Dermis microvascular lymphatic vessel endothelial cell (primary cell): ENCODE measurements at places on chromosomes 1 and 21.

- no peak for DNase-seq
Measured at GRCh38 chr1:30512914-30513265, 210.5 kb downstream of the MATN1 start.

GRCh38 chr21:41956926-41957729 lies 3.3 kb upstream of the C2CD2 start:
- no peak for DNase-seq

- no peak for DNase-seq
Measured at GRCh38 chr1:116286541-116286971, 86.5 kb upstream of the ATP1A1 start.

GRCh38 chr1:91827459-91828321 lies 58.3 kb downstream of the TGFBR3 start:
- no peak for DNase-seq

DNA sequence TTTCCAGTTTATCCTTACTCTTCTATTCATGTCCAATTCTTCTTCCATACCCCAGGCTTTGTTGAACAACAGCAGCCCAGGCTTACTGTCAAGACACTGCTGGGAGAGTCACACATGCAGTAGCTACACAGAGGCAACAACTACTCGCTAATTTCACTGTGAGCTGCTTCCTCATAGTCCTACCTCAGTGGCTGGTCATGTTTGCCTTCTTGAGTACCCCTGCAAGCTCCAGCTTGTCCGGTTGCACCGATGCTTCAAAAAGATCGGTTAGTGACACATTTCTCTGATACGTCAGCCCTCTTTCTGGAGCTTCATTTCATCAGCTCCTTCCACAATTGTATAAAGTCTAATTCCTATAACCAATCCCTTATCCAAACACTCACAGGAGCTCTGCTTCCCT lies 246.7 kb upstream of the NFIA start:
- DNase-seq, result no peak

DNA sequence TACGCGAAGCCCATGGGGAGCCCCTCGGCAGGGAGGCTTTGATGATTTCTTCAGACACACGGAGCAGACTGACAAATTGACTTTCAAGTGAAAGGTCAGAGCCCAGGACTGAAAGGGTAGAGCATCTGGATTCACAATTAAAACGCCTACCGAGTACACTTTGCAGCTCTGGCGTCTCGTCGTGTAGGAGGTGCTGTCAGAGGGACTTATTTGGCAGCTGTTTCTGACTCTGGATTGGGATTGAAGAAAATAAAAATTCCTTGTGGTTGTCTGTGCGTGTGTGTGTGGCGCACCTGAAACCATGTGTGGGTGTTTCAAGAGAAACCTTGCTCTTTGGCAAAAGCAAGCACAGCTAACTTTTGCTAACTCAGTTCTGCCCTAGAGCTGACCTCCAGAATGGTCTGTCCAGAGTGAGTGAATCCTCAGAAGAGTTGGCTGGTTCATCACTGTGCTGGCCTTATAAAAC lies 348.7 kb downstream of the HLX start:
- DNase-seq, result no peak

GRCh38 chr21:15264084-15264665 lies 199.4 kb upstream of the NRIP1 start:
- DNase-seq, result no peak

DNA sequence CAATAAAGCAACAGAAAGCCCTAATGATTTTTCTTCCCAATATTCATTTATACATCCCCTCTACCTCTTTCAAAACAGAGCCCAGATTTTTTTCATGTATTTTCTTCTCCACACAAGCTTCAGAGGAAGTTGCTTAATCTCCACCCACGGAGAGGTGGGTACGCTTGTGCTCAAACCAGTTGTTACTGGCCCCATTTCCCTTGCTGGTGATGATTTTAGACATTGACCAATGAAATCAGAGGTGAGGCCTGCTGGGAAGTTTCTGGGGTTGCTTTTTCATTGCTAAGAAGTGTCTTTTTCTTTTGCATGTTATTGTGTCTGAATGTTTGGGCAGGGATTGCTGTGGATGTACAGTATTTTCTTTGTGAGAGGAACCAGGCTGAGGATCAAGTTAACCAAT lies 448.1 kb upstream of the B3GALT2 start:
- DNase-seq, result no peak

- DNase-seq, result no peak
Measured at GRCh38 chr1:78351551-78352216, 139.1 kb upstream of the PTGFR start.

GRCh38 chr1:244552336-244552735 lies 91.3 kb downstream of the CATSPERE start:
- no peak for DNase-seq

DNA sequence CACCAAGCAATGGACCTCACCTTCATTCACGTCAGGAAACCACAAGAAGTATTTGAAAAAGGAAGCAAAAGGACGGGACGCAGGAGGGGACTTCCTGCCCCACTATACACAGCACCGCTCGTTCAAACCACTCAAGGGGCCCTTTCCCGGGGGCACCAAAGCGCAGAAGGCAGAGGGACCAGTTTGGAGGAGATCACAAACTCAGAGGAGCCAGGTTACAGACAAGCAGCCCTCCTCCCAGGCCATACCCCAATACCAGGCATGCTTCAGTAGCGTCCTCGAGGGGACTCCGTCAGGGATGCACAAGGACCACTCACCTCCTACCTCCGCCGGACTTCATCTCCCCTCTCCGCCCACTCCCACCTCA lies 685 bp downstream of the CRTC2 start:
- no peak for DNase-seq

- DNase-seq, result no peak
Measured at GRCh38 chr21:45993210-45994085, 11.9 kb downstream of the COL6A1 start.

DNA sequence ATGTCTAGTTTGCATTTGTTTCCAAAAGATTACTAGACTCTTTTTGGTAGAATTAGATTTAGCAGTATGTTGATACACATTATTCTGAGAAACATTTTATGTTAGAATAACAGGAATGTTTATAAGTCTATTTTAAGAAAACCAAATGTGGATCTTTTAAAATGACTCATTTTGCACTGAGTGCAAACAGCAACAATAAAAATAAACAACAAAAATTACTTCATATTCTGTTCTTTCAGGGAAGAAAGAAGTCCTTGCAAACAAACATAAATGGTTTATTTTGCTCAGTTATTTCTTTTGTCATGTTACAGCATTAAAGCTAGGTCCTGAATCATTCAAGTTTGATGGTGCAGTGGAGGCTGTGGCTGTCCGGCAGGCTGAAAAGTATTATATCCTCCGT lies 106.8 kb upstream of the TENT5C start:
- DNase-seq, result no peak

DNA sequence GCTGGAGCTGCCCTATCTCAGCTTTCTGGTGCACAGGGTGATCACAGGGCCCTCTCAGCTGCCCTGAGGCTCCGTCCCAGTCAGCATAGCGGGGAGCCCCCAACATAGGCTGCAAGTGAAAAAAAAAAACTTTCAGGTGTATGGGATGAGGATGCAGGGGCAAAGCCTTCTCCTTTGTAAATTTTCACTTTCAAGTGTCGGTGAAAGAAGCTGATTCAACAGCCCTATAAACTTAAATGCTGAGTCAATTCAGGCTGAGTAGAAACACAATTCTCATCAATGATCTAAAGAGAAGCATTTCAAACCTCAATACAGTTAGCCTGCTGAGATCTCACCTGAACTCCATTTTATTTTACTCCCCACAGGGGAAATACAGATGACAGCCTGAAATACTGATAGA lies 171.2 kb downstream of the SEC16B start:
- DNase-seq, result no peak

DNA sequence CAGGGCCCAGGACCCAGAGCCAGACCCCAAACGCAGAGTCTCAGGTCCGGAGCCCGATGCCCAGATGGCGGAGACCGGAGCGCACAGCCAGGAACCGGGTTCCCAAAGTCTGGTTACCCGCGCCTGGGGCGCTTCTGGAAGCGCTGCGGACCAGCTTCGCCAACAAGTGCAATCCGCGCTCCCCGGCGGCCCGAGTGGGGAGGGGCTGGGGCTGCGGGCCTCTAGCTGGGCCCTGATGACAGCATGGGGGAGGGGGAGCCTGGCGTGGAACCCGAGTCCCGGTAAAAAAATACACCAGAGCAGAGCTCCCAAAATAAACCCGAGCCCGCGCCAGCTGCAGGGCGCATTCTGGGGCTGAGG lies 494 bp downstream of the NT5C1A start:
- no peak for DNase-seq

GRCh38 chr1:32341186-32341757 lies 5.2 kb upstream of the MARCKSL1 start:
- DNase-seq, result no peak

DNA sequence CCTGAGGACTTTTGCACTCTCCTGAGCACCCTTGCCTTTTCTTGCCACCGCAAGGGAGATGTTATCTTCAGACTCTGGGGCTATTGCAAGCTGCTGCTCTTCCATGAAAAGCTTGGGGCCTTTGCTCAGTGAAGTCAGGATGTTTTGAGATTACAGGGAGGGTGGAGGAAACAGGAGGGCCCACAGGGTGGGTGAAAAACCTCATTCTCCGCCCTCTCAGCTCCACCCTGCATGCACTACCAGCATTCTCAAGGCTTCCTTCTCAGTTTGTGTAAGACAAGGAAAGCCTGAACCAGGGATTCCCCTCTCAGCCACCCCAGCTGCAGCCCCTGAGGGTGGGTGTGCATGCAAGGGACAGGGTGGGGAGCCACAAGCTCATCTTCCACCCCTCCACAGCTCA lies 25.8 kb upstream of the ZNF648 start:
- DNase-seq, result no peak

GRCh38 chr1:17837233-17838030 lies 82.3 kb downstream of the ACTL8 start:
- DNase-seq, result no peak

GRCh38 chr1:186948535-186948934 lies 119.8 kb downstream of the PLA2G4A start:
- peak; percentile 52 for DNase-seq

GRCh38 chr1:197124376-197124775 lies 22.1 kb downstream of the ASPM start:
- no peak for DNase-seq

GRCh38 chr1:153350321-153350957 lies 1.8 kb upstream of the PGLYRP4 start:
- no peak for DNase-seq

GRCh38 chr1:175478217-175478616 lies 265.2 kb downstream of the TNR start:
- DNase-seq, result no peak

DNA sequence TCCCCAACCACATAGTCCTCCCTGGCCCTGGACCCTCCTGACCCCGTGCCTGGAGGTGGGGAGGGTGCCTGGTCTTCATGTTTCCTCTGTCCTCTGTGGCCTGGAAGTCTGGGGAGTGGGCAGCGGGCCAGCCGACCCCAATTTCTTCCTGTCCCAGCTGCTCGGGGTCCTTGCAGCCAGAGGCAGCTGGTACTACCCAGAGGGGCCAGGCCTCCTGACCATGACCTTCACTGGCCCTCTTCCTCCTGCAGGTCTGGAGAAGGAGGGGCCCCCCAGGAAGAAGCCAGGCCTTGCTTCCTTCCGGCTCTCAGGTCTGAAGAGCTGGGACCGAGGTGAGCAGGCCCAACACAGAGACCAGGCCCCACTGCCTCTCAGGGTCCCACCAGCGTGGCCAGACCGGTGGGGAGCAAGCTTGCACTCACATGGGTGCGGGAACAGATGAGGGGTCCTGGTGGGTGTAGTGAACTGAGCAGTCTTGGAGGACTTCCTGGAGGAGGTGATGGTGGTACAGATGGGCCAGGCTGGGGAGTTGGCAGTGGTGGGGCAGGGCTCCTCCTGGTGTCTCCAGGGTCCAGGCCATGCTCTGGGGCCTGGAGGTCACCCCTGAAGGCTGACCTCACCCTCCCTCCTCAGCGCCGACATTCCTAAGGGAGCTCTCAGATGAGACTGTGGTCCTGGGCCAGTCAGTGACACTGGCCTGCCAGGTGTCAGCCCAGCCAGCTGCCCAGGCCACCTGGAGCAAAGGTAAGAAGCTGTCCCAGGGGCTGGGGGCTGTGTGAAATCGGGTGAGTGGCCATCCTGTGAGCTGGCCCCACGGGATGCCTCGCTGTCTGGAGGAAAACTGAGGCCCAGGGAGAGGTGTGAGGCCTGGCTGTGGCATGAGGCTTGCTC lies 32.7 kb downstream of the TRIM11 start:
- no peak for DNase-seq

GRCh38 chr1:187877220-187877619 lies 1048.5 kb downstream of the PLA2G4A start:
- no peak for DNase-seq

- DNase-seq, result no peak
Measured at GRCh38 chr1:197774466-197775281, 606 bp downstream of the DENND1B start.

DNA sequence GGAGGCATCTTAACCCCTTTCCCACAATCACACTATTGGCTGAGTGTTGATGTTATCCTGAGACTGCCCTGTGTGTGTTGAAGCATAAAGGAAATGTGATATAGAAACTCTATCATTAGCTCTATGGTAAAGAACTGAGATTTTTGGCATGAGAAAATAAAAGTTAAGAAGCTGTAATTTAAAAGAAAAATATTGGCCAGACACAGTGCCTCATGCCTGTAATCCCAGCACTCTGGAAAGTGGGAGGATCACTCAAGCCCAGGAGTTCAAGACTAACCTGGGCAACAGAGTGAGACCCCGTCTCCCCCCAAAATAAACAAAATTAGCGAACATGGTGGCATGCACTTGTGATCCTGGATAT lies 14.2 kb upstream of the RIPK4 start:
- no peak for DNase-seq

- DNase-seq, result no peak
Measured at GRCh38 chr1:183218027-183218618, 32.1 kb downstream of the LAMC2 start.
